ENCODE measurements at places on chromosomes 3 and 15.
A peak's percentile ranks its signal among the peaks of the same experiment; 100 is the strongest.

DNA sequence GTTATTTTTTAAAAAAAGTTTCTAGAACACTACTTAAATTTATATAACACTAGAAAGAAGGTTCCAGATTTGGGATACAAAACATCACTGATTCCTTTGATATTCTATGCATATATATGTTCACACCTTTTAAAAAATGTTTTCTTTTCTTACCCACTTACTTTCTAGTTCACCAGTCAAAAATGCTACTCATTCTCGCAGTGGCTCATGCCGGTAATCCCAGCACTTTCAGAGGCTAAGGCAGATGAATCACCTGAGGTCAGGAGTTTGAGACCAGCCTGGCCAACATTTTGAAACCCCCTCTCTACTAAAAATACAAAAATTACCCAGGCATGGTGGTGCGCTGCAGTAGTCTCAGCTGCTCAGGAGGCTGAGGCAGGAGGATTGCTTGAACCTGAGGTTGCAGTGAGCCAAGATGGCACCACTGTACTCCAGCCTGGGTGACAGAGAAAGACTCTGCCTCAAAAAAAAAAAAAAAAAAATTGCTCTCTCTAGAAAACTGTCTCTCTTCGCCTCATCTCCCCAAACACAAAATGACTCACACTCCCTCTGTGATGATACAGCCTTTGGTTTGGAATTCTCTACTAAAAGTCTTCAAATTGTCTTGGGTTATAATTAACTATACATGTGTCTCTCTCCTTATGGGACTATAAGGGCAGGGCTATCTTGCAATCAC is 52.6 kb upstream of the TGFBR2 start:
- no peak for DNase-seq

- DNase-seq: no peak
Measured at GRCh38 chr3:106204160-106204868, 335.5 kb upstream of the CBLB start.

DNA sequence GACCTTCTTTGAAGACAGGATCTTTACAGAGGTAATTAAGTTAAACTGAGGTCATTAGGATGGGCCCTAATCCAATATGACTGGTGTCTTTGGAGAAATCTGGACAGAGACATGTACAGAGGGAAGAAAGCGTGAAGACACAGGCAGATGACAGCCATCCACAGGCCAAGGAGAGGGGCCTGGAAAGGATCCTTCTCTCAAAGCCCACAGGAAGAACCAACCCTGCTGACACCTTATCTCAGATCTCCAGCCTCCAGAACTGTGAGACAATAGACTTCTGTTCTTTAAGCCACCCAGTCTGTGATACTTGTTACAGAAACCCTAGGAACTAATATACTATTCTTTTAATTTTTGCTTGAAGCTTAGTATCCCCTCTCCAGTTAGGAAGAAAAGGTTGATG is 74.2 kb downstream of the WDR76 start:
- no peak for DNase-seq

- DNase-seq: no peak
Measured at GRCh38 chr15:66423149-66423548, 36.4 kb downstream of the MAP2K1 start.

DNA sequence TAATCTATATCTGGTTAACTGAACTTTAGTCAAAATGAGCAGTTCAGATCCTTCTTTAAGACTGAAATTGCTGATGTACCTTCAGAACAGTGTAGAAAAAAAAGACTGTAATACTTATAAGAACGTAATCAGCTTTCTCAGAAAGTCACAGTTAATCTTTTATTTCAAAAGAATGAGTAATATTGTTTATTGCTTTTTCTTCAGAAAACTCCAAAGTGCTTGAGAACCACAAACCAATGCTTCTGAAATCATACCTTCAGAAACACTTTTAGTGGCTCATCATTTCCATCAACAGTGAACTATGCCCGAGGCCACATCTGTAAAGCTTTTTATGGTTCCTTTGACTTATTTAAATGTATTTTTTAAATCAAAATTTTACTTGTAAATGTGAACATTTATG is 33.3 kb upstream of the CLASP2 start:
- no peak for DNase-seq

DNA sequence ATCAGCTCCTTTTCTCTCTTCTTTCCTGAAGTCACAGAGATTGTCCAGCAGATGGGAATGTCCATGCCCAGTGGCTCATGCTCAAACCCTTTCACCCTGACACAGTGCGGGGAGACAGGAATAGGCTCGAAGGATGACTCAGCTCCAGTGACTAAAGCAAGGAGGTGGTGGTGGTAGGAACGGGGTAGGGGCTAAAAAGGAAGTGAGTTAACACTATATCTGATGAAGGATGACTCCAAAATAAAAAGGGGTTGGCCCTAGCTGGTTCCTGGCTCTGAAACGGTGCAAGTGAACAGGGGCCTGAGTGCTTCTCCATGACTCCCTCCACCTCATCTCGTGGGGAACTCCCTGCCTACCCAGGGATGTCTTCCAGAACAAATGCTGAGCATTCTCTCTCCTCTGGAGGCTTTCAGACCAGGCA is 167.4 kb upstream of the LPP start:
- DNase-seq: no peak

DNA sequence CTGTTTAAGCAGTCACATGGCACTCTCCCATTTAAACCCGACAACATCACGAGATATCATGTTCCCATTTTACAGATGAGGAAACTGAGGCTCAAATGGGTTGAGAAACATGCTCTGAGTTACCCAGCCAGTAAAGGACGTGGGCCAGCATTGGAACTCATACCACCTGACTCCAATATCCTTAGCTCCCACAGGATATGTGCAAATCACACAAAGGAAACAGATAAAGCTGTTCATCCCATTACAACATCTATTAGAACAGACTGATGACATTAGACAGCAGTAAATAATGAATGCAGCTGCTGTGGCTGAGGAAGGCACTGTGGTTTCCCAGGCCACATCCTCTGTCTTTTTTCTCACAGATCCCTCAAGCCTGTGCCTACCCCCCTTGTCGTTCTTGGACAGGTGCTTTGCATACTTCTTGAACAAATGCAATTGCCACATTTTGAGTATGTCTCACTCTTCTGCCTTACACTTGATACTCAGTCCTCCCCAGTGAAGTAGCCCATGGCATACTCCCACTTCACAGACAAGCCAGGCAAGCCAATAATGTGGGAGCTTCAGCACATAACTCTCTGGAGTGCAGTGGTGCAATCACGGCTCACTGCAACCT is 17.7 kb downstream of the FRMD4B start:
- peak; percentile 24 for DNase-seq

DNA sequence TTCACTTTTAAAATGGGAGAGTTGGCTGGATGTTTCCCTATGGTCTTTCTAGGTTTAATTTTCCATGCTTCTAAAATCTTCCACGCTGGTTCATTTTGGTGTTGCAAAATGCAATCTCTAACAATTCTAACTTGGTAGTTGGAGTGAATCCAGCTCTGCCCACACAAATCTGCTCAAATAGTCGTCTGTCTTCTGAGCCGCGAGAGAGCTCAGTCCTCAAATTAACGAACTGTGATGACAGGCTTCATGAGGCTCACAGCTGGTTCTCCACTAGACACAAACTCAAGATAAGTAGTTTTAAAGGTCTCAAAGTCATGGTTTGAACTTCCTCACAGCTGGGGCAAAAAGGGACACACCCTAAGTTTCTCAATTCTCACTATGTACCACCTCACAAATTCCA is 178.6 kb upstream of the LYSMD4 start:
- no peak for DNase-seq

GRCh38 chr3:158747417-158747816 is 15.2 kb upstream of the RARRES1 start:
- DNase-seq: no peak

DNA sequence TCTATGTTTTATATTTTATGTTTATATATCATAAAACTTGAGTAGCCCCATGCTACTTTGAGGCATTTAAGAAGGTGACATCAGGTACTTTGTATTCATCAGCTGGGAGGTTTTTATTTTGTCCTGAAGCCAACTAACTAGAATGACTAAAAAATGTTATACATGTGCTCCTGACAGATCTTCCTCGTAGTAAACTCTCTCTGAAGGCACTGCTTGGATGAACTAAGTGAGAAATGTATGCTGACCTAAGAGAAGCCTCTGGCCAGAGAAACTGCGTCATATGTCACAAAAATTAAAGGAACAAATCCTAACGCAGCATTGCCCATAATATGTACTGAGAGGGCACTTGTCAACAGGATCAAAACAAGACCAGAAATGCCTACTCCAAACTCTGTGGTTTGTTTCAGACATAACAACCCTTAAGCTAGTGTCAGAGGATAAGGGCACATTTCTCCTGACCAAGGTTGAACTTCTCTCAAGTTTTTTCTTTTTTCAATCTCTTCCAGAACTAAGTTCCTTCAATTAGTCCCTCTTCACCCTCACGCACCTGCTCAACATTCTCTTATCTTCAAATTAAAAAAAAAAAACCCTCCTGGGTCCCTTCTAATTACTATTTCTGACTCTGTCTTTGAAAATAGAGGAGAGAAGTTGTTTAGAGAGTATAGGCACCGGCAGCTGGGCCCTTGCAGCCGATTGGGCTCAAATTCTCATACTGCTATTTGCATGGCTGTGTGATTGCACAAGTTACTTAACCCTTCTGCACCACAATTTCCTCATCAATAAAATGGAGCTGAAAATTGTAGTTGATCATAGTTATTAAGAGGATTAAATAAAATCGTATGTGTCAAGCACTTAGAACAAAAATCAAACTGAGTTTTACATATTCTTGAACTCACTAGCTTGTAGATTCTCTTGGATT is 159.0 kb downstream of the FRMD5 start:
- no peak for DNase-seq

DNA sequence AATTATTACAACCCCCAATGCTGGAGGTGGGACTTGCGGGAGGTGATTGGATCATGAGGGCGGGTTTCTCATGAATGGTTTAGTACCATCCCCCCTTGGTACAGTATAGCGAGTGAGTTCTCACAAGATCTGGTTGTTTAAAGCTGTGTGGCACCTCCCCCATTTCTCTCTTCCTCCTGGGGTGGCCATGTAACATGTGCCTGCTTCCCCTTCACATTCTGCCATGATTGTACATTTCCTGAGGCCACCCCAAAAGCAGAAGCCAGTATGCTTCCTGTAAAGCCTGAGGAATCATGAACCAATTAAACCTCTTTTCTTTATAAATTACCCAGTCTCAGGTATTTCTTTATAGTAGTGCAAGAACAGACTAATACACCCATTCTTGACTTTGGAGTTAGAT is 20.3 kb upstream of the PROK2 start:
- no peak for DNase-seq

- no peak for DNase-seq
Measured at GRCh38 chr15:92810418-92811138, 89.5 kb upstream of the CHD2 start.

- DNase-seq: no peak
Measured at GRCh38 chr3:37064747-37065146, 71.4 kb downstream of the MLH1 start.

DNA sequence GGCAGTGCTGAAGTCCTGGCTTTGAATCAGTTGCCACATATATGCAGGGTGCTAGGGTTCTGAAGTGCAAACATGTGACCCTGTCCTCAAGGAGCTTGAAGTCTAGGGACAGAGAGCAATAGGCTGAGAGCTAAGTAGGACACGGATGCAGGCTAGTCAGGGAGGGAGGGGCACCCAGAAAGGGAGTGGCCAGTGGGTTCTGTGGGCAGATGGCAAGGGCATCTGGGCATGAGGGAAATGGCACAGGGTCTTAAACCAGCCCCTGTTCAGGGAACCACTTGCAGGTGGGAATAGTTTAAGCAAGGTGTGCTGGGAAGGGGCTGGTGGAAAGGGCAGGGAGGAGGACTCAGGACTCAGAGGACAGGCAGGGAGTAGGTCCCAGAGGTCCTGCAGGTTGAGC is 46.4 kb upstream of the EPHB1 start:
- DNase-seq: no peak

DNA sequence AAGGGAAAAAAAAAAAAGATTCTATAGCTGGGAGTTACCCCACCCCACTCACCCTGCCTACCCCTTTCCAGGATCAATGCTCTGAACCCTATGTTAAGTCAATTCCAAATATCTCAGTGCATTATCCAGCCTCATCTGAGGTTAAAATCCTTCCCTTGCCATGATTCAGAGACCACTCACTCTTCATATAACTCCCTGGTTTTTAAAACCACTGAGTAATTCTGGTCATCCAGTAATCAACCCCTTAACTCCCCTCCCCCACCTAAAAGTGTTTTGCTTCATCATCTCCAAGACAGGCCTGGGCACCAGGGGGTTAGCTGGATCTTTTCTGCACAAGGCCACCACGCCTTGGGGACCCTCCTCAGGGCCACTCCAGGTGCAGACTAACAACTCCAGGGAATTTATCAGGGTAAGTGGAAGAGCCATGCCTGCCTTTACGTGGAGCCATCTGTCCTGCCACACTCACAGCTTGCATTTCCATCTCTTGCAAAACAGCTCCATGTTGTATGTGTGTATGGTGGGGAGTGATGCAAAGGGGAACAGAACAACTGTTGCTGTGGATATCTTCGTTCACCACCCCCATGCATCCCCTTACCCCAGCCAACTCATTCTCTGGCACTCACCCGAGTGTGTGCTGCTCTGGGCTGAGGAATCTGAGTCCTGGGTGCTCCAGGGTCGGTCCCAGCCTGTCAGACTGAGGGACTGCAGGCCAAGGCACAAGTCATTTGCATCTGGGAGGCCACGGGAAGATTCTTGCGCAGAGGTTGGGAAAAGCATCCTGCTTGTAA is 30.7 kb upstream of the RPS17 start:
- no peak for DNase-seq

- no peak for DNase-seq
Measured at GRCh38 chr15:76929011-76929760, 2.4 kb upstream of the RCN2 start.

GRCh38 chr3:113269661-113270060 is 58.3 kb downstream of the BOC start:
- DNase-seq: no peak

All from activated effector memory CD4-positive, alpha-beta T cell treated with Interleukin-2 at 50 U/mL for 16 hours (primary cell).